ENCODE measurements at places on chromosomes 2 and 18.

- no peak for DNase-seq
These were observed 369.4 kb upstream of the GCFC2 start for GRCh38 chr2:76080154-76080553.

- no peak for DNase-seq
These were observed 125.7 kb upstream of the TCF4 start for GRCh38 chr18:55713707-55714106.

GRCh38 chr2:111617299-111618225, 266.4 kb downstream of the ANAPC1 start:
- no peak for DNase-seq

- no peak for DNase-seq
These were observed 49.6 kb downstream of the SPIRE1 start for GRCh38 chr18:12608301-12608700.

DNA sequence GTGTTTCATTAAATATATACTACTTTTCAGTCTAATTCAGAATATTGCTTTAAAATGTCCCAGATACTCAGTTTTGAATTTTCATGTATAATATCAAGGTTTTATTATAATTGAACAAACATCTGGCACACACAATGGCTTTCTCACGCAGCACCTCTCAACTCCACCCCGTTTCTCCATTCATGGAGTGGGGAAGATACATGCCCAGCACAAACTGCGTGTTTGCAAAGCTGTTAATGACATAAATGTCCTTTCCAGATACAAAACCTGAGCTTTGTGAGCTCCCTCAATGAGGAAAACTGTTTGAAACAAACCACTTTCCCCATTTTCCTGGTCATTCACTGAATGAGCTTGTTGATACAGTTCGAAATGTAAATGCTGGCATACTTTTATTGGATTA, 150.3 kb upstream of the RASGRP3 start:
- DNase-seq = no peak

DNA sequence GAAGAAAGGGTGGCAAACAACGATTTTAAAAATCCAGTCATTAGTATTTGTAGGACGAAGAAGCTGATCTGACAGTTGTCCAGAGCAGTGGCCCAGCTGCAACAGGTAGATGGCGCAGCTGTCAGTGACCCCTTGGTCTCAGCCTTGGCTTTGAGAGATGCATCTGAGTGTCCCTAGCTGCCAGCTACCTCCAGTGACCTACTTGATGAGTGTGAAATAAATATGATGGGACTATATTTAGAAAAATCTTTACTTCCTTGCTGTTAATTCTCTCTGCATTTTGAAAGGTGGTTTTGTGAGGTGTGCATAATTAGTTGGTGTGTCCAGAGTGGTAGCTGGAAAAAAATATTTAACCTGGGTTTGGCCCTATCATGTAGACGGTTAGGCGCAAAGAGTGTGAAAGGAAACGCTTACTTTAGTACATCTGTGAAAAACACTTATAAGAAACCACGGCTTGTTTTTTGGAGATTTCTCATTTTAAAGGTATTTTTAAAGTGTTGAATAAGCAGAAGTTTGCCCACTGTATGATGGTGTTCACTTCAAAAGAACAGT, 963 bp downstream of the INPP1 start:
- peak; percentile 11 for DNase-seq

- no peak for DNase-seq
These were observed 172.3 kb downstream of the IKZF2 start for GRCh38 chr2:212979046-212979612.

- DNase-seq = no peak
These were observed 13.0 kb downstream of the CALCRL start for GRCh38 chr2:187435078-187435477.

DNA sequence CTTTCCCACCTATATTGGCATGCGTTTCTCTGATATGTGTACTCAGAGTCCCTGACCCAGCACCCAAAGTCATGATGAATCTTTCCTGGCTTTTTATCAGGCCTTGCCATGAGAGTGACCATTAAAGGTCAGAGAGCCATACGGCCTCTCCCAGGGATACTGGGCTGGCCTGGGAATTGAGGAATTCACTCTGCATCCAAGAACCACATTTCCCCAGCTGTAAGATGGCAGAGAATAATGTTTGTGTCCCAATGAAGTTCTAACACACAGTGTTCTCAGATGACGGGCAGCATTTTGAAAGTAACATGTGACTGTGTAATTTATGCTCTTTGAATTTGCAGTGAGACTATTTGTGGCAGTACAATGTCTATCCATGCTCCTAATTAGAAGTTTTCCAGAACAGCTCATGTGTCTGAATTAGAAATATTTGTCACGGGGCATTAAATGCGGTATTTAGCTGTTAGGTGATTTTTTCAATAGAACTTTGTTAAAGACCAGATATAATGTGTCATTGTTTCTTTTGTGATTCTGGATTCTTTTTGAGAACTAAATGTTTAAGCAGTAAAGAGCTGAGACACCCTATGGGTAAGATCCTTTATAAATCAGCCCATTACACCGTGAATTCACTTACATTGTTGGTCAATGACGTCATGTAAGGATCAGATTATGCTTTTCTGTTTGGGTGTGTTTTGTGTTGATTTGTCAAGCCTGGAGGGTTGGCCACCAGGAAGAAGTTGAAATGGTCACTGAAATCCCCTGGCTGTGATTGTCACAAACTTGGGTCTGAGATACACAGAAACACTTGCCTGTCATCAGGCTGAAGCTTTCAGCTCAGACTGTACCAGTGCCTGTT, 7.3 kb upstream of the SLC3A1 start:
- no peak for DNase-seq

DNA sequence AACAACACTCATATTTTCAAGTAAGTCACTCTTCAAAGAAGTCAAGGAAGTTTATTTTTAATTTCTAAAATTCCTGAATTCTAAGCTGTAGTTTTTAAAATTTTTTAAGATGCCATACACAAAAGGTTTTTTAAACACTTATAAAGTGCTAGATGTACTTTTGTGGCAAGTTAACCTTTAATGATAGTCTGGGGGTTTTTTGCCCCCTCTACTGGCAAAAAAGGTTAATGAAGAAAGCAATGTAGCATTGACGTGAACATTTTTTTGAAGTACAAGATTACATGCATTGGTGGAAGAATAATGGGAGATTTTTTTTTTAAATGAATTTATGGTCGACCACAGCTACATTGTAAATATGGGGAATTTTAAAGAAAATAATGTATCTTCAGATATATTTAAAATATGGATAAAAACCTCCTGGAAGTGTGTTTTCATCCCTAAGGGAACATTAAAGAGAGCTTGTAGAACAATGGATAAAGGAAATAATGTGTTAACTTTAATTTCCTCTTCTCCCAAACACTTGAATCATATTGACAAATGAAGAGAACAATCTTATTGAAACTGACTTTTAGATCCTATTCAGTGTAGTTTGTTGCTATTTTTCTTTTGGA, 12.6 kb downstream of the ITPRID2 start:
- no peak for DNase-seq

- no peak for DNase-seq
These were observed 190.7 kb upstream of the SIX2 start for GRCh38 chr2:45199973-45200372.

- DNase-seq = no peak
These were observed 3.1 kb downstream of the RAB11FIP5 start for GRCh38 chr2:73109431-73110167.

- peak; percentile 26 for DNase-seq
These were observed 36.7 kb downstream of the EPAS1 start for GRCh38 chr2:46333912-46334311.

GRCh38 chr2:109499566-109499965, 114.2 kb downstream of the SEPTIN10 start:
- DNase-seq = no peak

GRCh38 chr2:206349375-206349774, 74.9 kb downstream of the ZDBF2 start:
- DNase-seq = no peak

- DNase-seq = no peak
These were observed 58.6 kb upstream of the ALPP start for GRCh38 chr2:232319803-232320442.

GRCh38 chr2:59858540-59858939, 694.9 kb downstream of the BCL11A start:
- DNase-seq = no peak

- no peak for DNase-seq
These were observed 78.1 kb downstream of the MYCN start for GRCh38 chr2:16018277-16019059.

DNA sequence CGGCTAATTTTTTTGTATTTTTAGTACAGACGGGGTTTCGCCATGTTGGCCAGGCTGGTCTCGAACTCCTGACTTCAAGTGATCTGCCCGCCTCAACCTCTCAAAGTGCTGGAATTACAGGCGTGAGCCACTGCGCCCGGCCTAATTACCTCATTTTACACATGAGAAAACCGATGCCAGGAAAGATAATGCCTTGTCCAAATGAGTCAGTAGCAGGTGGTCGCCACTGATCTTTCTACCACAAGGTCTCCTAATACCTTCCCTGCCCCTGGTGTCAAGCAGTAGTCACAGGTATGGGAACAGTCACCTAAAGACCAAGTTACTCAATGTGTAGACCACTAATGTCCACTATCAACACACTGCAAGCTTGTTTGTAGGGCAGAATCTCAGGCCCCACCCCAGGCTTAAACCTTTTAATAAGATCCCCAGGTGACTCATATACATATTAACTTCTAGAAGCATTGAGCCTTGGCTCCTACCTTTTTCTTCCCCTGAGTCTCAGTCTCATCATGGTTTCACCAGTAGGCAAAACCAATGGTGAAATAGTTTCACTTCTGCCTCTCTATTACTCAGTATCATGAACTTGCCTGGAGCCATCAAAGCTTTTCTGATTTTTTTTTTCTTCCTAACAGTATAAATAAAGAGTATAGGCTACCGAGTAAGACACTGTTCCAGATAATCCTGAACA, 6.9 kb upstream of the EPB41L5 start:
- no peak for DNase-seq

DNA sequence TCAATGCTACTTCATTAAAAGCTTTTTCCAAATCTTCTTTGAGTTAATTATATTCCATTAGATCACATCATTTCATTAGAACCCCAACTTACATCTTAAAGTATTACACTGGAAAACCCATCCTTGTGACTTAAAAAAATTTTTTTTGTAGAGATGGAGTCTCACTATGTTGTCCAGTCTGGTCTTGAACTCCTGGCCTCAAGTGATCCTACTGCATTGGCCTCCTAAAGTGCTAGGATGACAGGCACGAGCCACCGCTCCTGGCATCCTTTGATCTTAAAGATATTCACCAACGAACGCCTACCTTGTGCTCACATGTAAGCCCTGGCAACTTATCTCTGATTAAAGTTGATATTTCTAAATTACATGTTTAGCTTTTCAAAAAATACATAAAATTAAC, 6.7 kb downstream of the LAPTM4A start:
- DNase-seq = no peak

DNA sequence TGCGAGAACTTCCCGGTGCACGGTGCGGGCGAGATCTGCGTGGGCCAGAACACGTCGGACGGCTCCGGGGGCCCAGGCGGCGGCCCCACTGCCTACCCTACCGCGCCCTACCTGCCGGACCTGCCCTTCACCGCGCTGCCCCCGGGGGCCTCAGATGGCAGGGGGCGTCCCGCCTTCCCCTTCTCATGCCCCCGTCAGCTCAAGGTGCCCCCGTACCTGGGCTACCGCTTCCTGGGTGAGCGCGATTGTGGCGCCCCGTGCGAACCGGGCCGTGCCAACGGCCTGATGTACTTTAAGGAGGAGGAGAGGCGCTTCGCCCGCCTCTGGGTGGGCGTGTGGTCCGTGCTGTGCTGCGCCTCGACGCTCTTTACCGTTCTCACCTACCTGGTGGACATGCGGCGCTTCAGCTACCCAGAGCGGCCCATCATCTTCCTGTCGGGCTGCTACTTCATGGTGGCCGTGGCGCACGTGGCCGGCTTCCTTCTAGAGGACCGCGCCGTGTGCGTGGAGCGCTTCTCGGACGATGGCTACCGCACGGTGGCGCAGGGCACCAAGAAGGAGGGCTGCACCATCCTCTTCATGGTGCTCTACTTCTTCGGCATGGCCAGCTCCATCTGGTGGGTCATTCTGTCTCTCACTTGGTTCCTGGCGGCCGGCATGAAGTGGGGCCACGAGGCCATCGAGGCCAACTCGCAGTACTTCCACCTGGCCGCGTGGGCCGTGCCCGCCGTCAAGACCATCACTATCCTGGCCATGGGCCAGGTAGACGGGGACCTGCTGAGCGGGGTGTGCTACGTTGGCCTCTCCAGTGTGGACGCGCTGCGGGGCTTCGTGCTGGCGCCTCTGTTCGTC, 1.7 kb downstream of the FZD7 start:
- peak; percentile 14 for DNase-seq

- DNase-seq = no peak
These were observed 107.5 kb downstream of the DTNA start for GRCh38 chr18:34817636-34818035.

GRCh38 chr2:75030218-75031009, 72.0 kb downstream of the POLE4 start:
- no peak for DNase-seq

- no peak for DNase-seq
These were observed 181.1 kb upstream of the COPS8 start for GRCh38 chr2:236904389-236905263.

DNA sequence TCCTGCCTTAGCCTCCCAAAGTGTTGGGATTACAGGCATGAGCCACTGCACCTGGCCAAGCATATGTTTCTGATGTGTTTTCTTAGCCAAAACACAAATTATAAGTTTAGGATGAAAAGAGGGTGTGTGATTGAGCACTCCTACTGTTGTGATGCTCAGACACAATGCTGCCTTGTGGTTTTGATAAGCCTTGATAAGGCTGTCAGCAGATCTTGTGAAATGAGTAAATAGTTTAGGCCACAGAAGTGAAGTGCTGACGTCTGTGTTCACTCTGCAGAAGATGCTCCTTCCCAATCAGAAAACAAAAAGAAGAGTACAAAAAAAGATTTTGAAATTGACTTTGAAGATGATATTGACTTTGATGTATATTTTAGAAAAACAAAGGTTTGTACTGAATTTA, 24.3 kb downstream of the NCAPH start:
- DNase-seq = peak; percentile 43

GRCh38 chr2:102523651-102524050, 50.6 kb downstream of the SLC9A4 start:
- no peak for DNase-seq

DNA sequence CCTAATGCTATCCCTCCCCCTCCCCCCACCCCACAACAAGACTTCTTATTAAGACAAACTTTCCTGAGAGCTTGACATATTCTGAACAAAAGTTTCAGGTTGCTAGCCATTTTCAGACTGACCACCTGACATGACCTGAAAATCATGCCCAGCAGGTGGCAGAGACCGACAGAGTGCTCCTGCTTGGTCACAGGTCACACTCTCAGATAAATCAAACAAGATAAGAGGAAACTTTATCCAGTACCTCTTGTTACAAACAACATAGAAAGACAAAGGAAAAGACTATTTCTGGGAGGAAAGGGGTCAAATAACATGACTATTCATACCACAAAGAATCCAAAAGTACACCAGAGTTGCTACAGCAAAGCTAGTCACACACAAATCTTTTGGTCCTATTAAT, 107.4 kb downstream of the TMEM200C start:
- no peak for DNase-seq

- DNase-seq = no peak
These were observed 79.1 kb downstream of the MOGAT1 start for GRCh38 chr2:222750533-222750932.

GRCh38 chr18:29157905-29158304, 981.0 kb upstream of the CDH2 start:
- no peak for DNase-seq
